ENCODE measurements at places on chromosomes 2 and 18. TPM values are rescaled to one million over a fixed set of nuclear protein-coding genes. Genes with fewer than 3 reads are reported as not detected.

GRCh38 chr2:37570773-37571586 lies 100.5 kb downstream of the CDC42EP3 start:
- DNase-seq: no peak

DNA sequence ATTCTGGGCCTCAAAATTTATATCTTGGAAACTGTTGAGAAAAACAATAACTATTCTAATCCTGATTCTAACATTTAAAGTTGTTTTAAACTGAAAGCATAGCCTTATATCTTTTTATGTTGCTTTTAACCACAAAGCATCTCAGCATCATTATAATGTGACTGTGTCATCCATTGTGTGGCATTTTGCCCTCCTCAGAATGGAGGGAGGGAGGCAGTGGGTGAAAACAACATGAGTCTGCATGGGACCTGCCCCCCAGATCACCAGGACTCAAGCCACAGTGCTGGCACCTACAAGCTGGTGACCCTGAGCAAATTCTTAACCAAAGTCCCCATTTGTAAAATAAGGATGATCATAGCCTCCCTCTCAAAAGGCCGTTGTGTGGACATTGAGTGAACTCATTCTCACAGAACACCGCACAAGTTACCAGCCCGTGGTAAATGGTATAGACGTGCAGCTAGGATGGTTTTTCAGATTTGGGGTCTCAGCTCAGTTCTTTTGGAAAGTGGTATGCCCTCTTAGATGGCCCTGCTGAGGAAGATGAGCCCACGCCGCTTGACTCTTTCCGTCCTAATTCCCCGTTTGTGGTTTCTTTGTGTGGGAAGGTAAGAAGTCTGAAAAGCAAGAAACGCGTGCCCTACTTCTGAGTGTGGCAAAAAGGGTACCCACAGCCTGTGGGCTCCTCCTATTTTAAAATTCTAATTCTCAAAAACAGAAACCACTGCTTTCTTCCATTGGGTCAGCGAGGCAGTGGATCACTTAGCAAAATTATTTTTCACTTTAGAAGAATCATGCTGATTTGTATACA lies 305.0 kb upstream of the ID2 start:
- no peak for DNase-seq

DNA sequence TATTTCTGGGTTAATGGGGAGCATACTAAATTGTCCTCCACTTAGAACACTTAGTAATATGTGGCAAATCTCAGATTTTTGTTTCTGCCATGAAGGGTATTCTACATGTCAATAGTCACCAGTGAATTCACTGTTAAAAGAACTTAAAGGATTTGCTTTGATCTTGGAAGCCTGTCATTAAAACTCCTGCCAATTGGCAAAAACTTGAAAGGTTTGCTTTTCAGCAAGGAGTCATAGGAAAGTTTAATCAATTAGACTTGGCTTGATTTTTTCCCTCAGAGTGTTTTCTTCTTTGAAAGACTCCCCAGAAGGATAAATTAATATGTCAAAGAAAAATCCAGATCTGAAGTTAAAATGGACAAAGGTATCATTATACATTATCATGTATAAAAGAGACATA lies 671.9 kb upstream of the PKDCC start:
- DNase-seq: no peak

Gene TDRD15
- total RNA-seq: not detected

- peak; percentile 72 for DNase-seq
Measured at GRCh38 chr2:146927080-146927711, 917.6 kb upstream of the ACVR2A start.

GRCh38 chr2:12558519-12558918 lies 158.2 kb upstream of the TRIB2 start:
- no peak for DNase-seq

DNA sequence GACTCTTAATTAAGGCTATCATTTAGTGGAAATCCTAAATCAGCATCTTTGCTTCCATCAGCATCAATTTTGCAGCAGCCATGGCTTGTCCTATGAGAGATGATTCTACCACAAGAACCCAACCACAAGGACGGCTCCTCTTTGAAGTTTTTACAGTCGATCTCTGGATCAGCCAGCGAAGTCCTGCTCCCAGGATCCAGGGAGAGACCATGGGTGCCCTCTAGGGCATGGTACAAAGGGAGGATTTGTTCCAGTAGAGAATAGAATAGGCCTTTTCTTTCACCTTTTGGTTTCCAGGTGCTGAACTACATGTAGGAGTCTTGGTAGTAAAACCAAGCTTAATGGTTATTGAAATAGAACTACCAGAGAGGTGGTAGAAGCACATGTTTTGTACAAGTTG lies 52.7 kb downstream of the TMEM200C start:
- DNase-seq: no peak
